ENCODE measurements at places on chromosomes 2 and 18.

GRCh38 chr2:1744151-1744445 lies 217 bp downstream of the PXDN start:
- no peak for DNase-seq

GRCh38 chr2:207064128-207064690 lies 101.5 kb downstream of the KLF7 start:
- no peak for DNase-seq

GRCh38 chr18:76491776-76492668 lies 3.0 kb downstream of the ZNF516 start:
- DNase-seq, result peak; percentile 18

GRCh38 chr18:25244170-25244569 lies 107.8 kb downstream of the ZNF521 start:
- no peak for DNase-seq

DNA sequence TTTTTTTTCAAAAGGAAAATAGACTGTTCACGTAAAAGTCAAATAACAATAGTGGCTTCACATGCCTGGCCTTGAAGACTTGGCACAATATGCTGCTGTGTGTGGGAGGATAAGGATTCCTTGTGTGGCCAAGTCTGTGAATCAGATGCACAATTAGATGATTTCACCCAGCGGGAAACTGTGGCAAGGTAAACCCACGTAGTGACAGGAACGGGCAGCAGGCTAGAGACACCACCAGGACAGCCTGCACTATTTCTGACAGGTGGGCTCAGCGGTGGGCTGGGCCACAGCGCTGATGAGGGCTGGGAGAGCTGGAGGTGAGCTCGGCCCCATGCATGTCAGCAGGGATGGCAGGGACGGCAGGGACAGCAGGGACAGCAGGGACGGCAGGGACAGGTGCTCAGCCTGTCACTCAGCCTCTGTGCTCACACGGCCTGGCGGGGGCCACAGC lies 21.6 kb downstream of the SNORC start:
- peak; percentile 36 for DNase-seq

DNA sequence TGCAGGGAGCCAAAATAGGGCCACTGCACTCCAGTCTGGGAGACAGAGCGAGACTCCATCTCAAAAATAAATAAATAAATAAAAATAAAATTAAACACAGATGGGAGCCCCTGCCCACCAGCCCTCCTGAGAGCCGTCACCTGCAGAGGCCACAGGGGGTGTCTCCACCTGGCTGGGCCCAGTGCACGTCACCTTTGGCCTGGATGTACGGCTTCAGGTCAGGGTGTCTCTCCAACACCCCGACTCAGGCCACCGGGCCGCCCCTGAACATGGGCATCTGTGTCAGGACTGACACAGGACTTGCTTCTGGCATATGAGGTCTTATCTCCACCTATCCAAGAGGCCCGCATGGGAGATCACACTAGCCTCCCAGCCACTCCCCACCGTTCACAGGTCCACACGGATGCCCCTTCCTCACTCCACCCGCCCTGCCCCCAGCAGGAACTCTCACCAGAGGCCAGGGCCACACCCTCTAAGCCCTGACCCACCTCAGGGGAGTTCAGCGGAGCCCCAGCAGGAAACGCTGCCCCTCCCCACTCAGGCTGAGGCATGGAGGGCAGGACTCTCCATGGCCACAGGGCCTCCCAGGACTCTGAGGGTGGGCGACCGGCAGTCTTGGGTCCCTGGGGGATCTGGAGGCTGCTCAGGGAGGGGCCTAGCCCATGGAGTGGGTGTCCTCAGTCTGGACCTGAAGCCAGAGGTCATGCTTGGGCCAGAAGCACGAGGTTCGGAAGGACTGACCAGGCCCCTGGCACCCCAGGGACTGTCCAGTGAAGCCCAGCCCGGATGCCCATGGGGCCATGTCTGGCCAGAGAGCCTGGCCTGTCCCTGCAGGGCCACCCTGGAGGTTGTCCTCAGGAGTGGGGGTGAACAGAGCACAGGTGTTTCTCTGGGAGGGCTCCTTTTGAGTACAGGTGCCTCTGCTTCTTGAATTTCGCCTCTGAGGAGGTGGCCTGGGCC lies 1.6 kb upstream of the CROCC2 start:
- no peak for DNase-seq

GRCh38 chr2:10498525-10499274 lies 50.6 kb upstream of the ODC1 start:
- DNase-seq, result no peak

DNA sequence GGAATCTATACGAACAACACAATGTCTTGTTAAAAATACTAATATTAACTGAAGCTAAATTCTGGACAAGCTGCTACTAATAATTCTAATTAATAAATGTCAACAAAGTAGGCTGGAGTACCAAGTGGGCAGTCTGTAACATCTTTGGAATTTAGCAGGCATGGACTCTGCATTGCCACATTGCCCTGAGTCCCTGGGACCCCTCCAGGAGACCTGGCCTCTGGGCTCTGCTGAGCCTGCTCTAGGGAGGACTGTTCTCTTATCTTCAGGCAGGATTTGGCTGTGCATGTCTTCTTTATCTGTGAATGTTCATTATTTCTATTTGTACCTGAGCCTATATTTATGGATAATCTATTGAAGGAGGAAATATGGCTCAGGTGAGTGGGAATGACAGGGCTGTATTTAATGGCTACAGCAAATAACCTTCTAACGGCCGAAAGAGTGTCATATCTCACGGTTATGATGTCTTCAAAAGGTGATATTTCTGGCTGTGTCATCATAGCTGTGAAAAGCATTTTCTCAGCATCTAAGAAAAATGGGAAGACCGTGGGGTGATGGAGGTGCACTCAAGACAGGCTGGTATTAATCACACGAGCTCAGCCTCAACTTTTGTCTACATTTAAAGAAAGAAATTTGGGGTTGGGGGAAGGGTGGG lies 28.6 kb upstream of the SETBP1 start:
- no peak for DNase-seq

DNA sequence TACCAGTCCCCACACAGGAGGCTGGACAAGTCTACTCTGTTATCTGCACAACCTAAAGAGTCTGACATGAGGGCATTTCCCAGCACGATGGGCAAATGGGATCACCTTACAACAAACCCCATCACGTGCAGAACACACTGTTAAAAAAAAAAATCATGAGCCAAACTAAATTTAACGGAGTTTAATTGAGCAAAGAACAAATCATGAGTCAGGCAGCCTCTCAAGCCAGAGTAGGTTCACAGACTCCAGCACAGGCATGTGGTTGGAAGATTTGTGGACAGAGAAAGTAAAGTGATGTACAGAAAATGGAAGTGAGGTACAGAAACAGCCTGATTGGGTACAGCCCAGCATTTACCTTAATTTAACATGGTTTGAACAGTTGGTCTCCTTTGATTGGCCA lies 59.9 kb downstream of the KYNU start:
- DNase-seq, result no peak

GRCh38 chr2:48856144-48856543 lies 100.6 kb upstream of the LHCGR start:
- DNase-seq, result no peak

- DNase-seq, result peak; percentile 70
Observed at GRCh38 chr2:139033300-139033699, 253.1 kb upstream of the NXPH2 start.

DNA sequence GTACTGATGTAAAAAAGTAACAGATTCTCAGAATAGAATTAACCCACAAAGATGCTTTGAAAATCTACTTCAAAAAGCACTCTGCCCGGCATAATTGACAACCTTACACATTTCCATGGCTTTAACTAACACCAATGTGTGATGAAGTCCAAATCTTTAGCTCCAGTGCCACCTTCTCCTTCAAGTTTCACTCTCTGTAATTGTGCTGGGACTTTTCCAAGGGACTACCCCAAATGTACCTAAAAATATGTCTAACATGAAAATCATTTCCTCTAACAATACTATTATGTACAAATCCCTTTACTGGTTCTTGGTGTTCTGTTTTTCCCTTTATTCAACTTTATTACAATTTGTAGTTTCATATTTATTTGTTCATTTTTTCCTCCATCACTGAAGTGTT lies 20.6 kb upstream of the UBE2E3 start:
- DNase-seq, result no peak

- DNase-seq, result no peak
Observed at GRCh38 chr2:224174990-224175389, 135.9 kb upstream of the SERPINE2 start.

GRCh38 chr2:75801234-75801982 lies 90.7 kb upstream of the GCFC2 start:
- DNase-seq, result no peak

GRCh38 chr2:126909781-126910180 lies 11.1 kb downstream of the TEX51 start:
- DNase-seq, result no peak

GRCh38 chr2:167745667-167746066 lies 501.7 kb downstream of the STK39 start:
- DNase-seq, result no peak

- DNase-seq, result no peak
Observed at GRCh38 chr2:37635504-37636380, 35.7 kb downstream of the CDC42EP3 start.

DNA sequence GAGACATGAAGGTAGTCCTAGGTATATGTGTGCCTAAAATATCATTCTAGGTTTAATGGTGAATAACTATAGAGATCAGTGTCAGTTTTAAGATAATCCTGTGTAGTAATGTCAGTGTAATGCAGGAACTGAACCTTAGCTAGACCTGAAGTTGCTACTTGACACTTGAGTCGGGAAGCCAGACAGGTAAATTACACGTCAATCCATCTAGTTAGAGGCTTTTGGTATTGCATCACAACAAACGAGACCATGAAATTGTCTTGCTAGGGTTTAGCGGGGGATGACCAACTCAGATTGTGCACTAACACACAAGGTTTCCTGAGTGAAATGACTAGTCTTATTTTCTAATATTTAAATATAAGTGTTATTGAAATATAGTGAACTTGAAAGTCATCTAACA lies 2.0 kb downstream of the YPEL5 start:
- DNase-seq, result no peak

DNA sequence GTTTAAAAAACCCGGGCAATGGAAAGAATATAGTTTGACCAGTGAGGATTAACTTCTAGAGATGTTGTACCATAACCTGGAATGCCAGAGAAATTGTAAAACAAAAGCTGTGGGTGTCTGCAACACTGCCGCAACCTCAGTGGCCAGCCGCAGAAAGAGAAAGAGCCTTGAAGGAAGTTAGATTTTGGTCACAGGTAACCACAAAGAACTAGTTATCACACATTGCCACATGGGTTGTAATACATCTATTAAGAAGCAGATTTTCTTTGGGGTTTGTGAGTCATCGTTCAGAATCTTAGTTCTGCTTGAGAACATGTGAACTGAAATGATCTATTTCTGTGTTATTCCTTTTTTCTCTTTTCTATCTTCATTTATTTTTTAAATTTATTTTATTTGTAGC lies 222.9 kb upstream of the AGAP1 start:
- peak; percentile 61 for DNase-seq

GRCh38 chr18:8471372-8471771 lies 137.9 kb upstream of the RAB12 start:
- DNase-seq, result no peak

- DNase-seq, result no peak
Observed at GRCh38 chr2:165294912-165295311, 55.7 kb downstream of the SCN2A start.

DNA sequence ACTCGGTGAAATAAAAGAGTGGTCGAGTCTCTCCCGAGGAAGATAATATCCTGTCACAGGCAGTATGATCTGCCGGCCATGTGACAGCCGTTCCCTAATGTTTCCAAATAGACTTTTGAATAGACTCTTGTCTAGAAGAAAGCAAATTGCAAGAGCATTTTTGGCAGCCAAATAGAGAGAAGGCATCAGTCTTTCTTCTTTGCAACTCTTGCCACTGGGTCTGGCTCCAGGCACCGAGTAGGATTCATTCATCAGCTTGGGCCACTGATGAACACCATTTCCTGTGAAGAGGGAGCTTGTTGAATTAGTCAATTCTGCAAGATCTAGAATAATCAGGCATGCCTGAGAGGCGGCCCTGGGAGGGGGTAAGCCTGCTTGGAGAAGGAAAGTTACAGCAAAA lies 165.6 kb downstream of the KLHL29 start:
- DNase-seq, result no peak

DNA sequence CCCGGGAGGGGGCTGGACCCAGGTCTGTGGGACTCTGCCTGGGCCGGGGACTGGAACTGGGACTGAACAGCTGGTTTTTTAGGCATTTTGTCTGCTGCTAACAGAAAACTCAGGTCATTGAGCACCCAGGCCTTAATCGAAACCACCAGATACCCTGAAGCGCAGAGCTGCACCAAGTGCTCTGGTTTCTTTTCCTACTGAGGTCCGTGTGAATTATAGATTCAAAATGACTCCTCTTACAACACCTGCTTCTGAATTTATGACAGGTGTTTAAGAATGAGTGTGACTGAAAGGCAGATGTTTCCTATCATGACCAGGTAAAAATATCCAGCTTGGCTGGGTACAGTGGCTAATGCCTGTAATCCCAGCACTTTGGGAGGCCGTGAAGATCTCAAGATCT lies 47.8 kb downstream of the TRAPPC12 start:
- no peak for DNase-seq

- DNase-seq, result no peak
Observed at GRCh38 chr18:74683573-74683972, 85.9 kb downstream of the ZNF407 start.

DNA sequence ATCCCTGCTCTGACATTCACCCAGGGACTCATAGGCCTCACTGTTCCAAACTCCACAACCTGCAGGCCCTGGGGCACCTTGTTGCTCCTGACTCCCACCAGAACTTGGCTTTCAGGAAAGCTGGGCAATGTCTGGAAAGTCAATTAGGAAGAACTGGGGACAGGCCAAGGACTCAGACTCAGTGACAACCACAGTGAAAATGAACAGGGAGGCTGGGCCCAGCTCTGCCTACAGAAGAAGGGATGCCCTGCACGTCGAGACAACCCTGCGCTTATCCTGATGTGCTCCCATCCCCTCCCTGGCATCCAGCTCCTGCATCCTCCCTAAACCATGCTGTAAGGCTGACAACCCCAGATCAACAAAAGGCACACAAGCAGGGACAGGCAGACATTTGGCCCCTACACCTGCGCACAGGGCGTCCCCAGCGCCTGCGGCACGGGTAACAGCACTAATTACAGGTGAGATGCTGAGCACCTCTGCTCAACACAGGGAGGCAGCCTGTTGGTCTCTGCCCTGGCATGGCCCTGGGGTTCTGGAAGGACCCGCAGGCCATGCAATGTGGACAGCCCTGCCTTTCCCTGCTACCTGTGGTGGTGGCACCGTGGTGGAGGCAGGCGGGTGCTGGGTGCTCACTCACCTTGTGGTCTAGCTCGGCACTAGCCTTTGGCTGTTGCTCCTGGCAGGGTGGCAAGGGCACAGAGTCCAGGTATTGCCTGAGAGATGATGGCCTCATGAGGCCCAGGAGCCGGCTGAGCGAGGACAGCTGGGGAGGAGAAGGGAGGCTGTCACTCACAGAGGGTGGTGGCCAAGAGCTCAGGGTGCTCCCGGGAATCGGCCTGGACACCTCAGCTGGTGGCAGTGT lies 23.6 kb upstream of the SEMA4C start:
- DNase-seq, result no peak

DNA sequence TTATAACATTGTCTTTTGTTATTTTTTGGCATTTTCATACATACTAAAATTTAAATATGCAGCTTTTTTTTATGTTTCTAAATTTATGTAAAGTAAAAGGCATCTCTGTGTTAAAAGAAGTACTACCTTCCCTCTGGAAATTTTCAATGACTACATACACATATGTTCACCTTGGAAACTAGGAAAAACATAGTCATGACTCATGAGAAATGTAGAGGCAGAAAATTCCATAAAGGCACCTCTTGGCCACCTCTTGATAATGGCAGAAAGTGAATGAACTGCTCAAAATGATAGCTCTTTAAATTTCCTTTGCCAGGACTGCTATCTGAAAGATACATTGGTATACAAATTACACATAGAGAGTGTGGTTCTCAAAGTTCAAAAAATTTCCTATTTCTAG lies 889.1 kb upstream of the ZEB2 start:
- no peak for DNase-seq

Measured in urothelium cell line (cell line).